Activated CD4-positive, alpha-beta memory T cell treated with anti-CD3 and anti-CD28 coated beads, Interleukin-2, amount 10 ng/mL, durations not matched to agents 7 days and 5 days (primary cell): ENCODE measurements at places on chromosomes 1 and 21.

- no peak for DNase-seq
Observed at GRCh38 chr1:94332516-94332915, 85.7 kb upstream of the ABCD3 start.

DNA sequence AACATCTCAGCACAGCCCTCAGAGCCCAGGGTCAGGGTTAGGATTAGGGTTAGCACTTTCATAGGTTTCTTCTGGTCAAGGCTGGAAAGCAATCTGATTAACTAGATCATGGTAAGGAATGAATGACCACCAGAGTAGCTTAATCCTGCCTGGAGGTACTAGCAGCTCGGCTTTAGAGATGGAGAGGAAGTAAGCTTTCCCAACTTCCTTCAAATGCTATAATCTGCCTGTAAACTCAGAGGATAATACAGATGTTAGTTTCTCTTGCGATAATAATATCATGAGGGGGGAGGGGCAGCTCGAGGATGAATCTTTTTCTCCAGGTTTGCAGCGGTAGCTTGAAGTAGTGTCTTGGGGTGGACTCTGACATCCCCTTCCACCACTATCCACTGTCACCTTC is 194.9 kb downstream of the HIVEP3 start:
- DNase-seq = no peak

- DNase-seq = peak; percentile 25
Observed at GRCh38 chr1:247448107-247448791, 9.7 kb downstream of the OR2B11 start.

DNA sequence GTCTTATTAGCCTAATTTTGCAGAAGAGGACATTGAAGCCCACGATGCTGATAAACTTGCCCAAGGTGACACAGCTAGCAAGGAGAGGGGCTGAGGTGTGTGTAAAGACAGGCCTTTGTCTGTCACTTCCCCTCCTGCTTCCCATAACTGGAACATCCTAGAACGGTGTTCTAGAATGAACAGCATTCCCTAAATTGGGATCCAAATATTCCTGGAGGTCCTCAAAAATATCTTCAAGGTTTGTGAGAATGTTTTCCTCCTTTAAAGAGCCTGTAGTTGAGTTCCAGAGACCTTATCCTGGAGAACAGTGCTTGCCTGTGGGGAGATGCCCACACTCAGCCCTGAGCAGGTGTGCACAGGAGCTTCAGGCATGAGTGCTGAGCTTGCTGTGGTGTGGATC is 41.5 kb upstream of the SAMD13 start:
- no peak for DNase-seq

GRCh38 chr1:180623579-180624347 is 8.1 kb upstream of the XPR1 start:
- no peak for DNase-seq

DNA sequence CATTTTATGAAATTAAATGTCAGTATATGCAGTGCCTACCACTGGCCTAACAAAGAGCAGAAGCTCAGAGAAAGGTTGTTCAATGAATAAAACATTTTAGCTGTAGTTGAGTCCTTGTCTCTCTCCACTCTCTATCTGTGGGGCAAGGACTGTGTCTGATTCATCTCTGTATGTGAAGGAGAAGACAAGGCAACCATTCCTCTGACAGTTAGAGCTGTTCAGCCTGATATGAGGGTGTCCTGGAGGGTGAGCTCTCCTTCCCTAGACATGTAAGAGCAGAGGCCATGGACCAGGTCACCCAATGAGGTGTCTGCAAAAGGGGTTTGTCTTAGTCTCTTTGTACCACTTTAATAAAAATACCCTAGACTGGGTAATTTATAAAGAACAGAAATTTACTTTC is 4.5 kb upstream of the PDZK1IP1 start:
- DNase-seq = no peak

GRCh38 chr1:153470707-153471106 is 10.3 kb upstream of the S100A7 start:
- DNase-seq = no peak

GRCh38 chr21:30800605-30801004 is 12.5 kb downstream of the KRTAP8-1 start:
- no peak for DNase-seq

DNA sequence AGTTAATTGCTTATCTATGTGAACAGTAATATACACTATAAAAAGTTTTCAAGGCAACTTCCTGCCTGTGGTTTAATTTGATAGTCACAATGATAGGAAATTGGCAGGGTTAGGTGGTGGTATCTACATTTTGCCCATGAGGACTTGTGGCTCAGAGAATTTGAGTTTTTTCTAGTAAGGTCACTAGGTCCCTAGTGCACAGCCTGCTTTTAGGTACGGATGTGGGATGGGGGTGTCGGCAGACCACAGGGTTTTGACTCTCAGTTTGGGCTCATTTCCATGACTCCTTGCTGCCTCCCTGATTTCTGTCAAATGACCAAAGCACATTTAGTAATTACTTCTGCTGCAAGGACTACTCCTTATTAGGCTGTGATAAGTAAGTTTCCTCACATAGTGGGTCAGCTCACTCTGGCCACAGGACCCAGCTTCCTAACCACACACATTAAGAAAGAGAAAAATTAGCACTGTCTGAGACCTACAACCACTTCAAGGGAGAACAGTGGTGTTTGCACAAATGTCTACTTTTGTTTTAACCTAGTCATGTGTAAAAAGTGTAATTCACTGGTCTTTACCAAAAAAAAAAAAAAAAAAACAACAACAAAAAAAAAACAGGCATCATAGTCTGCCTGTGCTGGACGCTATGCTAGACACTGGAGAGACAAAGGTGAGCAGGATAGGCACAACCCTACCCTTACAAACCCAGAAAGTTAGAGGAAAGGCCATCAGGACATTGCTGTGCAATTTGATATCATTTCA is 43.7 kb downstream of the MRPL39 start:
- peak; percentile 70 for DNase-seq

- DNase-seq = no peak
Observed at GRCh38 chr1:219177363-219177762, 3.7 kb downstream of the LYPLAL1 start.

- no peak for DNase-seq
Observed at GRCh38 chr21:38037416-38037815, 121.2 kb upstream of the KCNJ6 start.

- no peak for DNase-seq
Observed at GRCh38 chr1:29271724-29272123, 35.4 kb downstream of the PTPRU start.

DNA sequence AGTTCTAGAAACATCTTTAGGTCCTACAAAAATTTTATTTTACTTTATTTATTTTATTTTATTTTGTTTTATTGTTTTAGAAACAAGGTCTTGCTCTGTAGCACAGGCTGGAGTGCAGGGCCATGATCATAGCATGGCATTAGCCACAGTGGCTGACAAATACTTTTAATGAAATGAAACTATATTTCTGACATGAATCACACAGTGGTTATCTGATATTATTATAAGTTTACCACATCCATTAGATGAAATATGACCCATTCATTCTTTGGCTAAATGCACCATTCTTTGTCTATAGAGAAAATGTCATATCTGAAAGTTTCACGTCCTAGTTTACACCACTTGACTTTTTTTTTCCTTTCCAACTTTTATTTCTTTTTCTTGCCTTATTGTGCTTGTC is 613.4 kb upstream of the ADAMTS5 start:
- no peak for DNase-seq

DNA sequence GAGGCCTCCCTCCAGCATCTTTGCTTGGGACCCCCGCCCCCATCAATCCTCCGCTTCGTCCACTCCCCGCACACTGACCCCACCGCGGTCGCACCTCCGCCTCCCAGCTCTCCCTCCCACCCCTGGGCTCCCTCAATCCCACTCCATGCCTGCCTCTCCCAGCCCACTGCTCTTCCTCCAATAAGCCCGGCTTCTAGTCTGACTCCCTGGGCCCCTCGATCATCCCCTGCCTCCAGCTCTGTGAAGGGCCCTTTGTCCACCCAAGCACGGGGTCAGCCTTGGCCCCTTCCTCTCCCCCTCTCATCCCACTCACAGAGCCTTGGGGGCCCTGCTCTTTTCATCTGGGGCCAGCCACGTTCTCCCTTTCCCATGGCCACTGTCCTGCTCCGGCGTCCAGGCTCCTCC is 1.5 kb upstream of the TMEM200B start:
- no peak for DNase-seq

- no peak for DNase-seq
Observed at GRCh38 chr1:109959974-109960744, 24.4 kb upstream of the AHCYL1 start.

- DNase-seq = no peak
Observed at GRCh38 chr1:17369466-17369865, 2.5 kb upstream of the PADI6 start.

- no peak for DNase-seq
Observed at GRCh38 chr1:230215529-230215928, 148.5 kb downstream of the GALNT2 start.

- DNase-seq = no peak
Observed at GRCh38 chr1:160127865-160128523, 12.4 kb downstream of the ATP1A2 start.

DNA sequence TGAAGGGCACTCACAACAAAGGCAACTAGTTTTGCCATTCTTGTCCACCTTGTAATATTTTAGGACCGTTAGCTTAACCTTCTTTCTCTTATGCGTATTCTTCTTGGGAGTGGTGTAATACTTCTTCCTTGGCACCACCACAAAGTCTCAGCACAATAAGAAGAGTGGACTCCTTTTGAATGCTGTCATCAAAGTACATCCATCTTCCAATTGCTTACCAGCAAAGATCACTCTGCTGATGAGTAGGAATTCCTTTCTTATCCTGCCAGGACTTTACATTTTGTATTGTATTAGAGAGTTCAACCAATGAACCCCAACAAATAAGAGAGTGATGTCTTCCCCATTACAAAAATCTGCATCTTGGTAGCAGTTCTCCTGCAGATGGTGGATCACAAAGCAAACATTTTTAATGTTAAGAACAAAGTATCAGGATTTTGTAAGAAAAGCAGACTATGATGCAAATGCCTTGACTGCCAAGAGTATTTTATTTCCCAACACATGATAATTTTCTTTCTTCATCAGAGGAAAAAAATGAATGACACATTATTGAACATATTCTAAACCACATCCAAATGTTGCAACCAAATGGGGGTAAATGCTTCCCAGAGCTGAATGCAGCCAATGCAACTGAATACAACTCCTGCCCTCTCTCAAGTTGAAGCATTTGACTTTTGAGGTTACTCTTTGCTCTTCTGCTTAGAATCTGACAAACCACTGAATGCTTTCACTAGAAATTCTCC is 5.1 kb upstream of the ARNT start:
- DNase-seq = no peak

DNA sequence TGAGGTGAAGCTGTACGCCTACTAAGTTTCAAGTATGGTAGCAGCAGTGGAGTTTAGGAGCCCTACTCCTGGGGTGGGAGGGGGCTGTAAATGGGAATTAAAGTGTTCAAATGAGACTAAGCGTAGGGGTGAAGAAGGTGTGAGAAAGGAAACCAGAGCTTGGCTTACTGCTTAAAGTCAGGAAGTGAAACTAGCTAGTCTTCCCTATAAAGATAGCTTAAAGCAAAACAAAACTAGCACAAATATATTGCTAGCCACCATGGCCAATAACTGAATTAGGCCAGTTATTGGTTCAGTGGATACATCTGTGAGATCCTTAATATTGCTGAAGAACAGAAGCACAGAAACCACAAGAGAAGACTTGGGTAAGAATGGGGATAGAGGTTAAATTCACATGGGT is 492.2 kb upstream of the PKN2 start:
- DNase-seq = no peak

DNA sequence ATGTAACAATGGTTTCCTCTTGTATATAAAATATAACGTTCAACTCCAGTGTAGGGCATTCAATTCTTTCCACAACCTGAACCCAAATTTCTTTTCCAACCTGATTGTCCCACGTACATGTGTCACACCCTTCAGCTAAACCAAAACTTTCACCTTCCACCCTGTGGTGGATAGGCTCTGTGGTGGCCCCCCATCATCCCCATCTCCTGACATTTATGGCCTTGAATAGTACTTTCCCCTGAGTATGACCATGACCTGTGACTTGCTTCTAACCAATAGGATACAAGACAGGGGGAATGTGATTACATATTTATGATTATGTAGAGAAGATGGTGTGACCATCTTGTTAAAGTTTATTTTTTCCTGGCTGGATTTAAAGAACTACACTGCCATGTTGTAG is 377.0 kb downstream of the PTPRC start:
- no peak for DNase-seq

DNA sequence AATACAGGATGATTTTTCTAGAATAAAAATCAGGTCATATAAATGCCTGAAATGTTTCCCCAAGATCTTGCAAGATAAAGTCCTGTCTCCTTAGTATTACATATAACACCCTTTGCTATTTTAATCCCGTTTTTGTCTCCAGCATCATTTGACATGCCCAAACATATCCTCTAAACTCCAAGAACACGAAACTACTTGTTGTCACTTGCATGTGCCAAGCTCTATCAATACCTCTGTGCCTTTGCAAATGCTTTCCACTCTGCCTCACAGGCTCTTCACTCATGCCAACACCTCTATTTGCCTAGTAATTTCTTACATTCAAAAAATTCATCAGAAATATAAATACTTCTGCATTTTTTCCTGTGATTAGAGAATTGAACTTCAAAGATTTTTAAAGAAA is 37.9 kb downstream of the LRRIQ3 start:
- no peak for DNase-seq

DNA sequence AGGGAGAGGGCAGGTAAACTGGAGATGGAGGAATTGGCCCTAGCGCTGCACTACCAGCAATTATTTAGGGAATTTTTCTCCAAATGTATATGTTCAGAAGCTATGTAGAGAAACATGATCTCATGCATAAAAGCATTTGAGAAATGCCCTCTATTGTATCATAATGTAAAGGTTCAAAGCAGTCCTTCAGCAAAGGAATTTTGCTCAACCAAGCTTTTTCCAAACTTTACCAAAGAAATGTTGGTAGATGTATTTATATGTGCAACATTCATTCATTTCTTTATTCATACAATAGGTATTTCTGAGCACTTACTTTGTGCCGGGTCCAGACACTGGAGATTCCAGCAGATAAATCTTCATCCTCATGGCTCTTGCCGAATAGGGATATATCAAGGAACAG is 64.4 kb downstream of the XCL1 start:
- no peak for DNase-seq

DNA sequence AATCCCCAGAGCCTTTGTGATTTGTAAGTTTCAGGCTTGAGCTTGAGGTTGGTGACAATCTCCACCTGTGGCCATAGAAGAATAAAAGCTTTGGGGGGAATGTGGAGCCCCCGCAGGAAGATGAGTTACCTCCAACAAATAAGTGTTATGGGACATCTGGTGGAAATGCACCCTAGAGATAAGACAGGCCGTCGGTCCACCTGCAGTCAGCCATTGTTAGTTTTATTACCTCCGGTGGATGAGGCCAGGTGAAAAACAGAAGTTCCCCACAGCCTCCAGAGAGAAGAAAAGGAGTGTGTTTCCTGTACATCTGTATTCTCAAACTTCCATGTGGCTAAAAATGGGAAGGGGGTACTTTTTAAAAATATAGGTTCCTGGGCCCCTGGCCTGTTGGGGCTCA is 137.4 kb downstream of the KAZN start:
- DNase-seq = no peak

GRCh38 chr1:183592733-183593132 is 2.5 kb upstream of the NCF2 start:
- DNase-seq = no peak
